Effector CD4-positive, alpha-beta T cell (primary cell): ENCODE measurements at places on chromosomes 11 and 22.

- no peak for DNase-seq
Observed at GRCh38 chr11:77842441-77843121, 21.6 kb downstream of the AAMDC start.

- DNase-seq, result no peak
Observed at GRCh38 chr11:118935376-118935775, 9.7 kb upstream of the BCL9L start.

DNA sequence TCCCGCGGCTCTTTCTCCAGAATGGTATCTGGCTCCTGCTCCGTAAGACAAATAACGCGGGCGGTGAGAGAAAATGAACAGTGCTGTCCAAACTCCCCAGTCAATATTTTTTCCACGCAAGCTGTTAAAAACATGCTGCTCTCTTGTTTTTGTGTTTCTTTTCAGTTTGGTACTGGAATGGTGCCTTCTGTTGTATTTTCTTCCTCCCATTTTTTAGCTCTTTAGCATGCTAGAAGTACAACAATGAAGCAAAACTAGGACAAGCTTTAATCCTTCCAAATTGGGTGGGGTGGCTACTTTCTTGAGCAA is 599 bp upstream of the PPP2R1B start:
- DNase-seq, result no peak

GRCh38 chr11:111416231-111416960 is 37.3 kb upstream of the POU2AF1 start:
- DNase-seq, result no peak

DNA sequence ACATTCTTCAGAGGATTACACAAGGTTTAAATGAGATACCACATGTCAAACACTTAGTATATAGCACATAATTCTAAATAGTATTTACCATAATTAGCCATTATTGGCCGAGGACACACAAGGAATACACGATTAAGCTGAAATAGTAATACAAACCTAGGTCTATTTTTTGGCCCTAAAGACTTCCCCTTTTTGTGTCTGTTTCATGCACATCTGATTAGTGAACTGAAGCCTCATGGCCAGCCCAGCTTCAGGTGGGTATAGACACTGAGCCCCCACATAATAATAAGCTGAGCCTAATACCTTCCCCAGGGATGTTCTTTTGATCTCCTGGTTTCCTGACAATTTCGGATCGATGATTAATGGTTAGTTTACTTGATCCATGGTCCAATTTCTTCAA is 2.1 kb downstream of the GLYATL1B start:
- DNase-seq, result no peak

GRCh38 chr11:65002706-65003105 is 5.9 kb upstream of the BATF2 start:
- no peak for DNase-seq

GRCh38 chr11:65225279-65226102 is 36.3 kb upstream of the POLA2 start:
- DNase-seq, result peak; percentile 44

DNA sequence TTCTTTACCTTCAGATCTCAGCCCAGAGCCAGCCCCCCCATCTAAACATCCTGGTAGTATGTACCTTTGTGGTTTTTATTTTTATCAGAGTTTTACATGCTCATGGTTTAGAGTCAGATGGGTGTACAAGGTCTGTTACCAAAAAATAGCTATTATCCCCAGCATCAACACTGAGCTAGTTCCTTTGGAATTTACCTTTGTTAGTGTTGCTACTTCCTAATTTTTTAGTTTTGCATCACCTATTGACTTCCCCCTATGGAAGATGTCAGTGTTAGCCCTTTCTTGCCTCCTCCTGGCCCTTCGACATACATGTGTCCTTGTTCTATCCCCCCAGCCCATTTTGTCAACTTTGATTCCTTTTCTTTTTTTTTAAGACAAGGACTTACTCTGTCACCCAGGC is 7.4 kb downstream of the UPB1 start:
- no peak for DNase-seq

- no peak for DNase-seq
Observed at GRCh38 chr22:30968015-30968923, at the start of gene MORC2. MORC2 (minus strand) TSS chr22:30968774; CDS start chr22:30967889, 885 bp downstream.

GRCh38 chr11:60777572-60777971 is 7.6 kb upstream of the MS4A10 start:
- DNase-seq, result no peak
